ENCODE measurements at places on chromosomes 12 and 14.

- DNase-seq, result no peak
Observed at GRCh38 chr12:84313323-84313675, 599.3 kb downstream of the SLC6A15 start.

DNA sequence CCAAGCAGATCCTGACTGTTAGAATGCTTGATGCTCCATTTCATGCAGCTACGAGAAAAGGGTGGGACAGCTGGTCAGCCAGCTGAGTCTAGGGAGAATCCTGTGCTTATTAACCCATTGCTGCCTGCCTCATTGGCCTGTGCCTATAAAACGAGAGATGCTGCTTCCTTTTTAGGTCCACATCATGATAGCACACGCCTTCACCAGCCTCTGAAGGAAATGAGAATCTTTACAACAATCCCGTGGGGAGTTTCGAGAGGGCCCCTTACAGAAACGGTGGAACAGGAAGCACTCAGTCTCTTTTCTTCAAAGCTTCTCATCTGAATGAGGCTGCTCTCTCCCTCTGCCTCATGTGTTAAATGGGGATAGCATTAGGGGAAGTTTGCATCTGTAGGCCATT lies 147.3 kb upstream of the RFLNA start:
- no peak for DNase-seq

- DNase-seq, result no peak
Observed at GRCh38 chr12:47124451-47124850, 44.7 kb upstream of the AMIGO2 start.

- DNase-seq, result no peak
Observed at GRCh38 chr12:79351251-79351650, 339.5 kb downstream of the PAWR start.

DNA sequence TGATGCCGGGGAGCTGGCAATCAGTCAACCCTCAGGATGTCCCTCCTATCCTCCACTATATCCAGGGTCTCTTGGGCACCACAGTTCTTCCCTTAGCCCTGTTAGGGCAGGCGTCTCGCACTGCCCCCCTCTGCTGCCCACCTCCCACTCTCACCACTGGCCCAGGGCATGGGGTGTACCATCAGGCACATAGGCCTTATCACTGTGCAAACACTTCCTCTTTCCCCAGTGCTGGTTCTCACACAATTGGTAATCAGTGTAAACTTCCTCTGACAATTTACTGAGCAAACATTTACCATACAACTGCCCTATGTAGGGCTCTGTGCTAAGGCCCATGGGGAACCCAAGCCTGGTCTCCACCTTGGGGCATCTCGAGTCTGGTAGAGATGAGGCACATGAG lies 20.1 kb upstream of the TMED10 start:
- DNase-seq, result no peak

DNA sequence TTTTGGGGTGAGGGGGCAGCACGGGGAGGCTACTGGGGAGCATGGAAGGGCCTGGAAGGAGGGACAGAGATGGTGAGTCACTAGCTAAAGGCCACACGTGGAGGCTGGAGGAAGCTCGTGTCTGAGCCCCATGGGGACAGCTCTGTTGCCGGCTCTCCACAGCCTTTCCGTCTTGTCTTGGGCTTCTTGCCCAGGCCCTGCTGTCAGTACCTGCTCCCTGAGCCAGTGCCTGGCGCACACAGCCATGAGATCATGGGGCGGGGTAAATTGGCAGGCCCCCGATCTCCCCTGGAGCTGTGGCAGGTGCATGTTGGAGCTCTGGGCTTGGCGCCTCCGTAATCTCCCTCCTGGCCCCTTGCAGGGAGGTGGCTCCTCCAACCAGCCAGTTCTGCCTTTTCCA lies 16.1 kb upstream of the KRT80 start:
- no peak for DNase-seq

- DNase-seq, result no peak
Observed at GRCh38 chr12:103883908-103884307, 42.9 kb upstream of the NT5DC3 start.

- DNase-seq, result no peak
Observed at GRCh38 chr12:6376079-6376869, 911 bp upstream of the SCNN1A start.

DNA sequence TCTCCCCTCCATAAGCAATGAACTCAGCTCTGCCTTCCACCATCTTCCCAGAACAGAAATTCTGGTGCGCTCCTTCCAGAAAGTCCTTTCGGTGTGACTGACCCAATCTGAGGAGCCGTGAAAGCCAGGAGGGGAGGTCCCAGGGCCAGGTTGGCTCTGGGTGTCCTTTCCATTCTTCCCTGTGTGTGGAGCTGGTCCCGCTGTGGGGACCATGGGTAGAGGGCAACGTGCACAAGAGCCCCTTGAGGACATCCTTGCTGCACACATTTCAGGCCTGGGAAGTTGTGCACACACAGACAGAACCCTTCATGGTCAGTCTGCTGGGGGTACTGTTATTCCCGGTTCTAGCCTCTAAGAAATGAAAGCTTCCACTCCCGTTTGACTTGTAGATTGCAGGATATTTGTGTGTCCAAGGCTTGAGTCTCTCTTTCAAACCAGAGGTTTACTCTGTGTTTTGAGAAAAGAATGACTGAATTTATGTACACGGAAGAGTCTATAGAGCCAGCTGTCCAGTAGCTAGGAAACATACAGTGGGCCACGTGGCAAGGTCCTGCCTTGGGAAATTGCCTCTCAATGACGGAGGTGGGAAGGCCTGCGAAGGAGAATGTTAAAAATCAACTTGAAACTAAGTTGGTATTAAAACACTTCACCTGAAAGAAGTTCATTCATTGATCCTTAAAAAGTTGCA lies 10.1 kb downstream of the NFKBIA start:
- DNase-seq, result no peak

GRCh38 chr12:85603556-85603955 lies 232.7 kb downstream of the RASSF9 start:
- no peak for DNase-seq

- DNase-seq, result no peak
Observed at GRCh38 chr14:99512571-99513182, 31.5 kb downstream of the CCNK start.

DNA sequence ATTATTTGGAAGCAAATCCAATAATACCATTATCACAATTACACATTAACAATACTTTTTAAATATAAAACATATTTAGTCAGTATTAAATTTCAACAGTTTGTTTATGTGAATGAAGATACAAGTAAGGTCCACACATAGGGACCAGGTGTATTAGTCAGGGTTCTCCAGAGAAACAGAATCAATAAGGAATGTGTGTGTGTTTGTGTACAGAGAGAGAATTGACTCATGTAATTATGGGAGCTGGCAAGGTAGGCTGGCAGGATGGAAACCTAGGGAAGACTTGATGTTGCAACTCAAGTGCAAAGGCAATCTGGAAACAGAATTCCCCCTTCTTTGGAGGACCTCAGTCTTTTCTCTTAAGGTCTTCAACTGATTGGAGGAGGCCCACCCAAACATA lies 123.2 kb upstream of the OTX2 start:
- no peak for DNase-seq

DNA sequence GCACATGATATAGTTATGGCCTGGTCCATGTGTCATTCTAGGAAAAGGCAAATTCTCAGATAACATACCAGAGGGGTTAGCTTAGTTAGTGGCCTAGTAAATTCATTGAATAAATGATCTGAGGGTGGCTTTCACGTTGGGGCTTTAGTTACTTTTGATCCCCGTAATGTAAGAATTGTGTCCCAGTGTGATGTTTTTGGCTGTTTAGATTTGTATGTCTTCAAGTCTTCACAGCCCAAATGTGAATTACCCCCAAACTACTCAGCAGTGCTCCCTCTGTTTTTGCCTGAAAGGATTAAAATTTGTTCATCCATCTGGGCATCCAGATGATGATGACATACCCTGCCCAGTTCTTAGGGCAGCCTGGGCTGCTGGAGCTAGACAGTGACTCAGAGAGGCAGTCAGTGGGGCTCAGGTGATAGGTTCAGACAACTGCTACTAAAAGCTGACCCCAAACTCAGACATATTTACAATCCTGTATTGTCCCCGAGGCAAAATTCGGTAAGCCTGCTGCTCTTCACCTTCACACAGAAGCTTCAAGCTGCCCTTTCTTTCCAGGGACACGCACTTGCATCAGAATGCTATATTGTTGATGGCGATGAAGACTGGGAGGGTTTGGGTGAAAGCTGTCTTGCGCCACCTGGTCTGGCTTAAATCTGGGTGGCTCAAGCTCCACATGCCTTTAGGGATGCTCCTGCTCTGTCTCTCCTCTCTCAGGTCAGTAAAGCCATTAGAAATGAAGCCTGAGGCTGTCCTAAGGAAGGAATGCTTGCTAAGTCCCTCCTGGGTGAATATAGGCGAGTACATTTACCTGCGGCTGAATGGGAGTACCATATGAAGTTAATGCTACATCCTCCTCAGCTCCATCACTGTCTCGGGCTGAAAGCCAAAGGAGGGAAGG lies 10.3 kb downstream of the GPRC5D start:
- DNase-seq, result no peak

GRCh38 chr12:125983094-125983783 lies 918.0 kb downstream of the AACS start:
- DNase-seq, result no peak

GRCh38 chr12:67758521-67758920 lies 110.0 kb downstream of the DYRK2 start:
- no peak for DNase-seq

- DNase-seq, result no peak
Observed at GRCh38 chr12:6745741-6746525, 7.0 kb downstream of the MLF2 start.

- no peak for DNase-seq
Observed at GRCh38 chr14:23953464-23954278, at the start of gene DHRS4. TSS of gene DHRS4 (plus strand) at chr14:23953770. CDS start at chr14:23953789, 19 bp downstream.

DNA sequence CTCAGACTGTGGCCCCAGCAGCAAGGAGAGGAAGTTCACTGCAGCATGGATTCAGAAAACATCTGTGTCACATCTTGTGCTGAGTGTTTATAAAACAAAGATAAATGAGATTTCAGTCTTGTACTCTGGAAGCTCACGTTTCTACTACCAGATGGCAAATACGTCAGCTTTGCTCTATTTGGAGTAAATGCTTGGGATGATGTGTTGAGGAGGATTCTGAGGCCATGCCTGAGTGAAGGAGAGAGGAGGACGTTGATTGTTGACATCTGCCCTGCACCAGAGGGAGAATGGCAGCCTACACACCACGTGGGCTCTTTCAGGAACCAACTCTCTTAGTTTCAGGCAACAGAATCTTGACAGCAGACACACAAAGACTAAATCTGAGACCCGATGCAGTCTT lies 188.9 kb downstream of the TMEM132C start:
- no peak for DNase-seq

GRCh38 chr12:88693837-88694445 lies 113.7 kb upstream of the KITLG start:
- DNase-seq, result no peak

GRCh38 chr12:32535288-32535999 lies 136.1 kb downstream of the FGD4 start:
- DNase-seq, result no peak

- no peak for DNase-seq
Observed at GRCh38 chr14:105979446-105979845, 453.1 kb downstream of the TMEM121 start.

DNA sequence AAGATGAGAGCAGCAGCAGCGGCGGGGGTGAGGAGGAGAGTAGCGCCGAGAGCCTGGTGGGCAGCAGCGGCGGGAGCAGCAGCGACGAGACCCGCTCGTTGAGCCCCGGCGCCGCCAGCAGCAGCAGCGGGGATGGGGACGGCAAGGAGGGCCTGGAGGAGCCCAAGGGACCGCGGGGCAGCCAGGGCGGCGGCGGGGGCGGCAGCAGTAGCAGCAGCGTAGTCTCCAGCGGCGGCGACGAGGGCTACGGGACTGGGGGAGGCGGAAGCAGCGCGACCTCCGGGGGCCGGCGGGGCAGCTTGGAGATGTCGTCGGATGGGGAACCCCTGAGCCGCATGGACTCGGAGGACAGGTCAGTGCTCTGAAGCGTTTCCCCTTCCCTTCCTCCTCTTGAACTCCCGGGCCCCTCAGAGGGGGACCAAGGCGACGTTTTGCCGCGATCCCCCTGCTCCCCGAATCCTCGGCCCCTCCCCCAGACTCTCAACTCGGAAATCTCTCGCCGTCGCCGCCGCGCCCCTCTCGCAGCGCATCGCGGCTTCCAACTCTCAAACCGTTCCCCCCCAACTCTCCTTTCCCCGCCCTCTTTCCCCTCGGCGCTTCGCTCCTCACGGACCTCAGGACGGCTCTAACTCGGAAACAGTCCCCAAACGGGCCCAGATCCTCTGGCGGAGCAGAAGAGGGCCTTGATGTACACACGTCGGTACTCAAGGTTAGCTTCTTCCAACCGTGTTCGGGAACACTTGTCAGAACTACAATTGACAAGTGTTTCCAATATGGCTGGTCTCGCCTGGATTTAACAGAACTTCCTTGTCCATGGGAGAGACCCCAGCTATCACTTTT lies 947 bp downstream of the AEBP2 start:
- DNase-seq, result peak; percentile 29

GRCh38 chr14:38496092-38496491 lies 240.2 kb upstream of the CLEC14A start:
- no peak for DNase-seq

GRCh38 chr12:76236640-76237039 lies 111.6 kb downstream of the BBS10 start:
- no peak for DNase-seq

DNA sequence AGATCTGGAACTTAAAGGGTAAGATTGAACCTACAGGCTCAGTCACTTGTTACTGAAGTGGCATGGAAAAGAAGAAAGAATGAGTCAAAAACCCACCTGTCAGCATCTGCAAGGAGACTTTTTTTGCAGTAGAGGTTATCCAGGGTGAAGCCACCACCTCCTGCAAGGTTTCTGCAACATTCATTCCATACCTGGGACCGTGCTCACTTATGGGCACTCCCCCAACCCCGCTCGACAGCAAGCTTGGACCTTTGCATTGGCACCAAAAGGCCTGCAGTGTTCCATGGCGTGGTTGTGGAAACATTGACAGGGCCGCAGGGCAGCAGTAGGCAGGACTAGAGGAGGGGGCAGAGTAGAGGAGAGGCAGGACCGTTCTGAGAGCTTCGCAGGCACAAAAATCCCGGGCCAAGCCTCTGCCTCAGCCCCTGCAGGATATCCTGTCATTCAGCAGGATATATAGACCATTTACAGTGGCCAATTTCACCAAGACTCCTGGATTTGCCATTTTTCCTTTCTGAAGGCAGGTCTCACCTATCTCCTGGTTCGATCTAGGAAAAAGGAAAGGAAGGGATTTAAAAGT lies at the start of gene STAB2:
Gene STAB2 (plus strand): TSS at position 483 of the 580 bp plus-strand sequence. CDS start 204 bp downstream, outside the sequence.
- no peak for DNase-seq

DNA sequence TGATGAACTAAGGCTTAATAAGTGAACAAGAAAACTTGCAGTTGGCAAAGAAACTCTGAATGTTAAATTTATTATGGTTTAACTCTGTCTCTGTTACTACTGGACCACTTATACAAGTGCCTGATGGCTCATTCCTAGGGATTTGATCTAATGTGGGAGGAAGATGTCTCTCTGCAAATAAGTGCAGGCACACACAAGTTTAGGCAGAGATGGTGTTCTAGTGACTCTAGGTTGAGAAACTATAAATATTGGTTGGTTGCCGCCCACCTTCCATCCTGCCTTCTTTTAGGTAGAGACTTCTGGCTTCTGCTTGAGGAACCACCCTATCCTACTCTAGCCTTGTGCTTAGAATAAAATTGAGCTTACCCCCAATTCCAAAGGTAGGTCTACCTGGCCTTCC lies 256.2 kb downstream of the PAWR start:
- no peak for DNase-seq
